ENCODE measurements at places on chromosomes 6 and 20.

DNA sequence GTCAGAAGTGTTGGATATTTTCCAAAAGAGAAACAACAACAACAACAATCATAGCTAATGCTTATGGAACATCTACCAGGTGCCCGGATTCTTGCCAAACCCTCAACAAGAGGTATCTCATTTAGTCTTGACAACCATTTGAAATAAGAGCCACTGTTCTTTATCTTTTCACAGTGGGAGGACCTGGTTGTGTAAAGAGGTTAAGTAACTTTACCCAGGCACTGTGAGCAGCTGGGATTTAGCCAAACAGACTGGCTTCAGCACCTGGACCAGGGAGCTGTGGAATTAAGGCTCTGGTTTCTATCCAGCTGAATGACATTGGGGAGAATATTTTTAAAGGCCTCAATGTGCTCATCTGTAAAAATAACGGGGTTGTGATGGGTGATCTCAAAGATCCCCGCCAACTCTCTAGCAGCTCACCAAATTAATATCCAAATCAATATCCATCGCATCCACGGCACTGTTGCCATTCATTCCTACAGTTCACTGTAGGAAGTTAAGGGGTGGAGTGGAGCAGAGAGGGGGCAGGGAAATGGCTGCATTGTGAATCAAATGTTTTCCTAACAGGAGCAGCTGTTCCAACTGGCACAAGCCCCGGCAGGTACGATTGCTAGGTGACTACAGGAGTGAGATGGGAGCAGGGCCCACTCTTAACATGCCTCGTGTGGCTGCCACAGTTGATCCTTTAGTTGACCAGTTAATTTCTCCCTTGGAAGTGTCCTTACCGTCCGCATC, 61.8 kb downstream of the GCNT2 start:
- no peak for DNase-seq

DNA sequence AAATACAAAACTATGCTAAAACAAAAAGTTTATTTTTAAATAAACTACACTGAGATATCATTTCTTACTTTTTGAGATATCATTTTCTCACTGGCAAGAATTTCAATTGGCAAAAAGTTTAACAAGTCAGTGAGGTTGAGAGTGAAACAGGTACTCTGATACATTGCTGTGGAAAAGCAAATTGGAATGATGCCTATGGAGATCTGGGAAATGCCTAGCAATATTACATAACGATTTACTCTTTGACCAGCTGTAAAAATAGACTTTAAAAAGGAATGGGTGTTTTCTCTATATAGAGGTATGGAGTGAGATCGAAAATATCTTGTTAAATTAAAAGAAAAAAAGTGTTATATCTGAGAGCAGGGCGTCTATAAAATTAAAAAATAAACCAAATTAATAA, 16.9 kb downstream of the CGAS start:
- no peak for DNase-seq

DNA sequence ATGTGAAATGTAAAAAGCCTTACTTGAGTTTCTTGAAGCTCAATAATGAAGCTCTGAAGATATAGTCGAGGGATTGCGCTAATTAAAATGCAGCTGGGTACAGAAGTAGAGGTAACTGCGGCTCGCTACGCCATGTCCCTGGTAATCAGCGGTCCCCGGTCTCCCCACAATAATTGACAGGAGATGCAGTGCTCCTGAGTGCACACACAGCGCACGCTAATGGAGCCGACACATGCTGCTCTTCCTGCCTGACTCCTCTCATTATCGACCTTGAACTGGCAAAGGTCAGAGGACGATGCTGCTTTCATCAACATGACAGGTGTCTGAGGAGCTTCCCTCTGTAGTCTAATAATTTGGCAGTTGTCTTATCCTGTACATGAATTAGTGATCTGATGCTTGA, 365.9 kb downstream of the RNF144B start:
- no peak for DNase-seq

- DNase-seq = peak; percentile 4
These were observed 34.3 kb downstream of the CEP250 start for GRCh38 chr20:35489717-35490116.

DNA sequence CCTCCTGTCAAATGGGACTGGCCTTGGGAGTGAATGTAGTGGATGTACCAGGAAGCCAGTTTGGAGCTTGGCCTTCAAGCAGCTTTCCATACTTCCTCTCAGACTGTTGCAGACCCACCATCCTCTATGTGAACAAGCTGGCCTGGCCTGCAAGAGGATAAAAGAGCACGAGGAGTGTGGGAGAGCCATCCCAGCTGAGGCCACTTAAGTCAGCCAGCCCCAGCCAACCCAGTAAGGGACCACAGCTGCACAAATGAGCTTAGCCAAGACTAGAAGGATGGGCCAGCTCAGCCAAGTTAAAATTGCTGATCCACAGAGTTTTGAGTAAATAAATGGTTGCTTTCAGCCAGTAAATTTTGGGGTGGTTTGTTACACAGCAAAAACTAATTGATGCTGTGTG, 156.9 kb upstream of the SOX4 start:
- no peak for DNase-seq

GRCh38 chr6:27505209-27506027, 32.5 kb upstream of the ZNF184 start:
- DNase-seq = no peak

DNA sequence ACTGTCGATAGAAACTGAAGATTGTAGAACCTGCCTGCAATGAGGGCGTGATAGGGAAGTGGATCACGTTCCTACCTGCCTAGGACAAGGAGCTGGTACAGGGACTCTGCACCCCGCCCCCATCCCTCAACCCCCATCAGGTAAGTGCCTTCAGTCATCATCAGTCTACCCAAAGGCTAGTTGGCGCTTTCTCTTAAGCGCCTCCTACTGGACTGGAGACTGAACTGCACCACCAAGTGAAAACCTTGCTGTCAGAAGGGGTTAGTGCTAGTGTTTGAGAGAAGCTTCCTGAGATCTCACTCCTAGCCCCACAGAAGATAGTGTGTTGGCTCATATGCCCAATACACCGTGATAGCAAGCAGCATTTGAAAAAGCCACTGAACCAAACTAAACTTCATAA, 706.5 kb upstream of the MAN1A1 start:
- no peak for DNase-seq

GRCh38 chr6:169700296-169700695, 1.5 kb downstream of the WDR27 start:
- DNase-seq = no peak
